Right renal cortex interstitium (tissue), 3 donors: ENCODE measurements at places on chromosomes 11 and 22.

DNA sequence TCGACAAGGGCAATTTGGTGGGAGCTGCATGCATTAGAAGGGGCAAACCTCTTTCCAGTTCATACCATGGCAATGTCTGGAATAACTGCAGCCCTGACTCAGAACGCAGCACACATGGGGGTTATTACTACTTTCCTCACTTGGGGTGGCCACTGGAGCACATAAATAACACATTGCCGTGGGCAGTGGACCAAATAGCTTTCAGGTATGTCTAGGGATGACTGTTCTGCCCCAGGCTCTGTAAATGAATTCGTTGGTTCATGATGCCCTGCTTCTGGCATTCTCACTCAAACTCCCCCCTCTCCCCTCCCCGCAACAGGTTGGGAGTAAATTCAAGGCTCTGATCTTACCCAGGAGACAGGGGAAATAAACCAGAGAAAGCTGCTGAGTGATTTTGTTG, 238.0 kb upstream of the PLET1 start:
- DNase-seq = no peak

DNA sequence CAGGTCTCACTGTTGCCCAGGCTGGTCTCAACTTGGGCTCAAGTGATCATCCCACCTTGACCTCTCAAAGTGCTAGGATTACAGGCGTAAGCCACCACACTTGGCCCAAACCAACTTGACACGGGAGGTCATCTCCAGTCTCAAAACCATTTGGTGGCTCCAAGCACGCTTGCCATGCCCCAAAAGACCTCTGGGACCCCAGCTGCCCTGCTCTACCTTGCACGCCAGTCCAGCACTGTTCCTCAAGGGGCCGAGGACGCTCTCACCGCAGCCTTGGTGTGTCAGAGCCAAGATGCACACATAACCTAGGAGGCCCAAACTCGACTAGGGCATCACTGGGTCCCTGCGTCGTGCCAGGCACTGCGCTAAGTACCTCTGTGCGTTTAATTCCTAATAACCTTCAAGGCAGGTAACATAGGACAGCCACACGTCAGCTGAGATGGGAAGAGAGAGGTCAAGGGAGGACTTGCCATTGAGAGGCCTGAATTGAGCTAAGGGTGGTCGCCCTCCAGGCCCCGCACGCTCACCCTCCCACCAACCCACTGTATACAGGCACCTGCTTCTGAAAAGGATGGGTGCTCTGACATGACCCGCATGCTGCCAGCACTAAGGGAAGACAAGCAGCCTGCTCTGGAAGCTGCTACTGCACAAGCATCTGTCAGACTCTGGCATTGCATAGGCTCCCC, 4.6 kb upstream of the GAS2L1 start:
- DNase-seq = no peak

DNA sequence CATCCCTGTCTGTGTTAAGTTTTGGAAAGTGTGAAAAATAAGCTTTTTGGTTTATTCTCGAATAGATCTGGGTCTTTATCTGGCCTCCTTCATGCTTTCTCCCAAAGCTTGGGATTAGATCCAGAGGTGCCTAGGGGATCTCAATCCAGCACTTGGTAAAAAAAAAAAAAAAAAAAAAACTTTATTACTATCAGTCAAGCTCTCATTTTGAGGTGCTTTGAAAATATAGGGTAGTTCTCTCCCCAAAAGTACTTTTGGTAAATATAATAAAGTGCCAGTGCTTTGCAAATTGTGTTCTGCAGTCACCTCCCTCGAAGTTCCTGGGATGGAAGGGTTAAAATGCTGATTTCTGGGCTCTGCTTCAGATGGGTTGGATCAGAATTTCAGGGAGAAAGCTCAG, 15.5 kb upstream of the CEP295 start:
- no peak for DNase-seq

GRCh38 chr11:73058989-73059674, 83.0 kb downstream of the FCHSD2 start:
- DNase-seq = no peak

- DNase-seq = no peak
Observed at GRCh38 chr11:74205181-74205580, 34.1 kb downstream of the PPME1 start.

DNA sequence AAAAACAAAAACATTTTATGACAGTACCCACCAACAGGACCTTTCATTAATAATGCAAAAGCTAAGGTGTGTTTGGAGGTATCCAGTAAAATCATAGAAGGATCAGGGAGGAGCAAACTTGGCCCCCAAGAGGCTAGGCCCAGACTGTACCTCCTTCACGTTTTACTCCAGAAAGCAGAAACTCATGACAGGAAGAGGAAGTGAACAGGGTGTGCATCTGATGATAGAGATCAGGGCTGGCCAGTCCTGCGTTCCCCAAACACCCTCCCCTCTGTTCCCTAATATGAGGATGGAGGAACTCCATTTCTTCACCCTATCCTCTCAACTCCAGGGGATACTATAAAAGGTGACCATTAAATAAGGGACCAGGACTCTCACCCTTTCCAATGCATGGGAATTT, 10.2 kb upstream of the MS4A12 start:
- no peak for DNase-seq
